Large intestine (tissue), 12 donors: ENCODE measurements at places on chromosomes 12 and 14. TPM values are rescaled to one million over a fixed set of nuclear protein-coding genes. Genes with fewer than 3 reads are reported as not detected.

- H3K36me3 ChIP-seq = peaks cover 79% of the 10 kb centered on the region
- no peak overlapping the region for H3K27ac ChIP-seq
- DNase-seq = no peak
- H3K27me3 ChIP-seq = no peaks in the 10 kb centered on the region
These were observed 17.7 kb downstream of the PSMC1 start for GRCh38 chr14:90274019-90274418.

DNA sequence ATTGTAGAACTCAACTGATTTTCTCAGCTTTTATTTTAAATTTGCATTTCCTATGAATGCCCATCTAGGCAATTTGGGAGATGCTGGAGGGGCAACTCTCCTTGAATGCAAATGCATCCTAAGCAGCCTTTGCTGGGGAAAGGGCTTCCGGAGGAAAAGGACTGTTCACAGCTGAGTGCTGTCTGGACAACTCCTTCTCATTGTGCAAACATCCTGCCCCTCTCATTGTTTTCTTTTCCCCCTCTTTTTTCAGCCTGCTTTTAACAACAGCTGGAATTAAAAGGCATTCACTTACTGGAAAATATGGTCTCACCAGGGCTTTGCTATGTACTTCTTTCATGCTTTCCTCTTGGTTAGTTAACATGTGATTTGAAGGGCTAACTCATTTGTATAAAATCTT, 397.8 kb downstream of the FUT8 start:
- no peak overlapping the region for H3K4me3 ChIP-seq
- H3K27ac ChIP-seq = no peak overlapping the region
- H3K27me3 ChIP-seq = no peaks in the 10 kb centered on the region
- no peaks in the 10 kb centered on the region for H3K4me1 ChIP-seq
- no peaks in the 10 kb centered on the region for H3K36me3 ChIP-seq
- DNase-seq = no peak

GRCh38 chr14:54040846-54041245, 84.2 kb upstream of the BMP4 start:
- H3K27me3 ChIP-seq = no peaks in the 10 kb centered on the region
- no peak overlapping the region for H3K4me3 ChIP-seq
- H3K27ac ChIP-seq = no peak overlapping the region
- no peaks in the 10 kb centered on the region for H3K4me1 ChIP-seq

DNA sequence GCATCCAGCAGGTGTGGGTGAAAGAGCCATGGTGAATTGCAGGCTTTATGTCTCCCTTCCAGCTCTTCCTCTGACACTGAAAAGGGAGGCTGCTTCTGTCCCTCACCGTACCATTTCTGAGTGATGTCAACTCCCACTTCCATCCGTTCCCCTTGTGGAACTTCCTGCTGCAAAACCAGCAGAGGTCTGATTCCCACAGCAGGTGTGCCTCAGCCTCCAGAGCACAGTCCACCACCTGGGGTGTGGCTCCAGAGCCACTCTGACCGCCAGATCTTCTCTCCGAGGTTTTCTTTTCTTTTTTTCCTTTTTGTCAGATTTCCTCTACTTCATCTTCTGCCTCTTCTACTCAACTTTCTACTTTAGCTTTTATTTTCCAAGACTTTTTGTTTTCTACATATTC, 62.7 kb downstream of the CDC42BPB start:
- H3K4me1 ChIP-seq = peaks cover 14% of the 10 kb centered on the region
- H3K4me3 ChIP-seq = no peak overlapping the region
- H3K27ac ChIP-seq = peak overlapping the region; percentile 85
- H3K36me3 ChIP-seq = peaks cover 61% of the 10 kb centered on the region
- no peak for DNase-seq

GRCh38 chr14:104229534-104230055, 91.2 kb downstream of the KIF26A start:
- DNase-seq = peak; percentile 26
- H3K36me3 ChIP-seq = no peaks in the 10 kb centered on the region
- no peak overlapping the region for H3K27ac ChIP-seq
- peaks cover 18% of the 10 kb centered on the region for H3K4me1 ChIP-seq
- no peak overlapping the region for H3K4me3 ChIP-seq
- H3K27me3 ChIP-seq = peaks cover 2% of the 10 kb centered on the region

Gene FAR2
- polyA plus RNA-seq = 18.1 TPM

Gene ASB2
- 12.1 TPM for polyA plus RNA-seq

Gene TBK1
- polyA plus RNA-seq = 30.1 TPM

Gene OTUB2
- polyA plus RNA-seq = 0.93 TPM

Gene CLEC1A
- 2.5 TPM for polyA plus RNA-seq
